ENCODE measurements at places on chromosomes 6 and 20. TPM values are rescaled to one million over a fixed set of nuclear protein-coding genes. Genes with fewer than 3 reads are reported as not detected.

DNA sequence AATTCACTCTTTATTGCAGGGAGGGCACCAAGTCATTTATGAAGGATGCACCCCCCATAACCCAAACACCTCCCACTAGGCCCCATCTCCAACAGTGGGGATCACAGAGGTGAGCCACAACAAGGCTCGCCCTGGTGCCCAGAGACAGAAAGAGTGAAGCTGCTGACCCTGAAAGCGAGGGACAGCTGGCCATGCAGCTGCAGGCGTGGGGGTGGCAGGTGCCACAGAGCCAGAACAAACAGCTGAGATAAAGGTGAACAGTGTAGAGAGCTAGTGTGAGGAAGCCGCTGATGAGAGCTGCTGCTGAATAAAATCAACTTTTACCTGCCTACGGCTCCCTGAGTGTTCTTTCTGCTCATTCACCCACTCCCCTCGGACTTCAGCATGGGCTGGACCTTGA is 18.8 kb upstream of the RGS17 start:
- DNase-seq: no peak

DNA sequence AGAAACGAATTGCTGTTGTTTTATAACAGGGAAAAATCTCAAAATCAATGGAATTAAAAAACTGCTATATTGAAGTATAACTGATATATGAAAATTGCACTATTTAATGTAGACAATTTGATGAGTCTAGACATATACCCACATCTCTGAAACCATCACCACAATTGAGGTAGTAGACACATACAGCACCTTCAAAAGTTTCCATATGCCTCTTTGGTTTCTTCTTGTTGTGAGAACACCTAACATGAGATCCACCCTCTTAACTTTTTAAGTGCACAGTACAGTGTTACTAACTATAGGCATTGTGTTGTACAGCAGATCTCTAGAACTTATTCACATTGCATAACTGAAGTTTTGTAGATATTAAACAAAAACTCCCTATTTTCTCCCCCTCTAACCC is 14.0 kb upstream of the SLC17A5 start:
- DNase-seq: no peak

- DNase-seq: no peak
Measured at GRCh38 chr20:31602779-31603441, 2.2 kb upstream of the ID1 start.

GRCh38 chr6:156511051-156511450 is 266.1 kb upstream of the ARID1B start:
- DNase-seq: no peak

DNA sequence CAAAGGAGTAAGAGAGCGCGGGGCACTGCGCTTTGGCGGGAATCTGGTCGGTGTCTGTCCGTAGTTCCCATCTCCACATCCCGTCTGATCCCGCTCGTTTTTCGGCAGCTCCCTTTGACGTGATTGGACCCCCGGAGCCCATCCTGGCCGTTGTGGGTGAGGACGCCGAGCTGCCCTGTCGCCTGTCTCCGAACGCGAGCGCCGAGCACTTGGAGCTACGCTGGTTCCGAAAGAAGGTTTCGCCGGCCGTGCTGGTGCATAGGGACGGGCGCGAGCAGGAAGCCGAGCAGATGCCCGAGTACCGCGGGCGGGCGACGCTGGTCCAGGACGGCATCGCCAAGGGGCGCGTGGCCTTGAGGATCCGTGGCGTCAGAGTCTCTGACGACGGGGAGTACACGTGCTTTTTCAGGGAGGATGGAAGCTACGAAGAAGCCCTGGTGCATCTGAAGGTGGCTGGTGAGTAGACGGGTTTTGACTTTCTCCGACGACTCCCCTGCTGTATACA is 1.4 kb downstream of the BTN1A1 start:
- DNase-seq: peak; percentile 86

MYLK4 gene
- 1.2 TPM for total RNA-seq

GRCh38 chr6:32844839-32845383 is 1.1 kb upstream of the PSMB8 start:
- no peak for DNase-seq

DNA sequence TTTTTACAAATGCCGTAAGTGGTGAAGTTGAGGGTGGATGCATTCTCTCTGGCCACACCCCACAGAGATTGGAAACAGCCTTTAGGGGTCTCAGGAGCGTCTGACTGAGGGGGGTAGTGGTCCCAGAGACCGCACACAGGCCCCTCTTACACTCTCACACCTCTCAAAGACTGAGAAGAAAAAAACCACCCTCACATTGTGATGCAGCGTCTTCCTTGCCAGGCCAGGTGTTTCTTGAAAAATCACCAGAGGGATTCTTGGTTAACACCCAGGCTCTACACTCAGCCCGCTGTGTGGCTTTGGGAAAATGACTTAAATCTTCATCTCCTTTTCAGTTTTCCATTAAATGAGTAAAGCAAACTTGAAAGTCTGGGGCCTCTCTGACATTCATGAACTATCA is 115.8 kb upstream of the SPTLC3 start:
- DNase-seq: no peak

DNA sequence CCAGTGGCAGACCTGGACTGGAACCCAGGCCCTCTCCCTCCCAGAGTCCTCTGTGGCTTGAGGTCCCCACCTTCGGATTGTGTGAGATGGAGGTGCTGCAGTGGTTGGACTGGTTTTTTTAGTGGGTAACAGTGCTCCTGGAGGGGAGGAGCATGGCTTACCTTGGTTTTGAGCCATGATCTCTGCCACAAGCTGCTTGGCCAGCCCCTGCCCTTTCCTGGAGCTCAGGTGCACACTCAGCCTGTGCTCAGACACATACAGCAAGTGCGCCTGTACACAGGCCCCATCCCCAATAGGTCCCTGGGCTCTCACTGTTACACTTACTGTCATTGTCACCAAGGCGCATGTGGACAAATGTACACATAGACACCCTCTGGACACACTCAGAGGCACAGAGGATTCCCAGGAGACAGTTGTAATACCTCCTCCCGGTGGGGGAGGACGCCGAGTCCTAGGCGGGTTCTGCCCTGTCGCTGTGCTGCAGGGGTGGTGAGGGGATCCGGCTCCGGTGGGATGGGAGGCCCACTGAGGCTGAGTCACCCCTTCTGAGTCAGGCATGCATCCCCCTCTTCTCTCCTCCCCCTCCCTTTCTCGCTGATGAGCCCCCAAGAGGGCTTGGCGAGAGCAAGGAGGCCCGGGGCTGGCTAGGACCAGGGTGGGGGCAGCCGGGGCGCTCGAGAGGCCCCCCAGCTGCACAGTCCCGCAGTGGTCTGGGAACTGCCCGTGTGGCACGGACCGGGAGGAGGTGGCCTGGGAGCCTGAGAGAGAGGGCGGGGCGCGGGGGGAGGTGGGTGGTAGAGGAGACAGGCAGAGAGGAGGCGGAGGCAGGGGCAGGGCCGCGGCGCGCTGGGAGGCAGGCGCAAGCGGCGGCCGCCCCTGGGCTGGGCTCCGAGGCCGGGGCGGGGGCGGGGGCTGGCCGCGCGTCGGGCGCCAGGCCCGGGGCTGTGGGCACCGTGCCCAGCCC is 522 bp upstream of the EPB41L1 start:
- peak; percentile 87 for DNase-seq

- DNase-seq: no peak
Measured at GRCh38 chr6:40844246-40844645, 194.8 kb downstream of the UNC5CL start.

CDH4 gene
- total RNA-seq: 7.5 TPM

DNA sequence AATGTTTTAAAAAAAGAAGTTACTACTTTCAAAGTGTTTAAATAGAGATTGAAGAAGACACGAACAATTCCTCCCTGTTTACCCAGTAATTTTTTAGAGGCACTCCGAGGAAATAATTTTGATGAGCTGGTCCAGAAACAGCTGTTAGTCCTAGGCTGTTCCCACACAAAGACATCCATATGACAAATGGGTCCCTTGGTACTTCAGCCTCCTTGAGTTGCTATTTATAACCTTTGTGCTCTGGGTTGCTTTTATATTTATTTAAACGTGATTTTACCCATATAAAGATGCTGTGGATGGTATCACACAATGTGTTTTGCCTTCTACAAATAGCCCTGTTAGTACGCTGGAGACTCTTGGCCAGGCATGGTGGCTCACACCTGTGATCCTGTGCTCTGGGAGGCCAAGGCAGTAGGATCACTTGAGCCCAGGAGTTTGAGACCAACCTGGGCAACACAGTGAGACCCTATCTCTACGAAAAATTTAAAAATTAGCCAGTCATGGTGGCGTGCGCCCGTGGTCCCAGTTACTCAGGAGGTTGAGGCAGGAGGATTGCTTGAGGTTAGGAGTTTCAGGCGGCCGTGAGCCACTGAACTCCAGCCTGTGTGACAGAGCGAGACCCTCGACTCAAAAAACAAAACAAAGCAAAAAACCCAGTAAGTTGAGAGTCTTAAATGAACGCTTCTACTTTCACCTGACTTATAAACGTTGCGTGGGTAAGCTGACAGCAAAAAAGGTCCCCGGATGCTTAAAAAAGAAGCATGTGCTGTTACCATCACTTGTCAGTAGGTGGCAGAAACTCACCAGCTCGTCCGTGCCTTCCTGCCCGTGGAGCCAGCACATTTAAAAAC is 56.9 kb upstream of the ARMH2 start:
- DNase-seq: peak; percentile 85

MYB gene
- total RNA-seq: 1.9 TPM

PRSS16 gene
- total RNA-seq: 0.46 TPM

KIF25 gene
- total RNA-seq: not detected

GRCh38 chr6:112466373-112467151 is 119.4 kb downstream of the RFPL4B start:
- DNase-seq: no peak

GRCh38 chr6:119346450-119346849 is 3.1 kb downstream of the MAN1A1 start:
- no peak for DNase-seq

- DNase-seq: no peak
Measured at GRCh38 chr6:139940741-139941729, 566.6 kb upstream of the CITED2 start.

DNA sequence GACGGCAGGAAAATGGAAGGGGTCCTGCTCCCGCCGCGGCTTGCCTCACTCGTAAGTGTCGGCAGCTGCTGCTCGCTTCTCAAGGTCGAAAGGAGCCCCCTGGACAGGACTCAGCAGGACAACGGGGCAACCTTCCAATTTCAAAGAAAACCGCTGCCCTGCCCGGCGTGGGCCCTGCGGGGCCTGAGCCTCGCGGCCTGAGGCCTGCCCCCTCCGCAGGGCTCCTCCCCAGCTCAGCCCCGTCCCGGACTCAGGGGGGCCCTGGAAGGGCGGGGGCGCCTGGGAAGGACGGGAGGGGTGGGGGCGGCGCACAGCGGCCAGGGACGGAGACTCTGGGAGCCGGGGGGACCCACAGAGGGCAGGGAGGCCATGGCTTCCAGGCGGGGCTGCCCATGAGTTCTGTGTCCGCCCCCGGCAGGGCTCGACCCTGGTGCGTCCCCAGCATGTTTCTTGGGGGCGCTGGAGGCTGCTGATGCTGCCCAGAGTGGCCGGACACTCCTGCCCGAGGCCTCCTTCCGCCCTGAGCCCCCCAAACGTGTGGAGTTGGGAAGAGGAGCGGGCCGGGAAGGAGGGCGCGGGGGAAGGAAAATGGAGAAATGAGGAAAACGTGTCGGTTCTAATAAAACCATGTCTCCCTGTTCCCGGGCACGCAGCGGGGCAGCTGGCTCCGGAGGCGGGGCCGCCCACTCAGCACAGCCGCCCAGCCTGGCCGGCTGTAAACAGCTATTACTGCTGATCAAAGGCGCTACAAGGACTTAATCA is 114.6 kb downstream of the DLL1 start:
- DNase-seq: peak; percentile 64

LTB gene
- total RNA-seq: 269 TPM

GRCh38 chr6:123804014-123804786 is 535 bp downstream of the NKAIN2 start:
- DNase-seq: peak; percentile 71

TCP11 gene
- total RNA-seq: not detected
